ENCODE measurements at places on chromosomes 2 and 18.

- no peak for DNase-seq
These were observed 24.2 kb upstream of the TBR1 start for GRCh38 chr2:161391737-161392506.

- no peak for DNase-seq
These were observed 47.5 kb downstream of the ARID5A start for GRCh38 chr2:96584017-96584416.

DNA sequence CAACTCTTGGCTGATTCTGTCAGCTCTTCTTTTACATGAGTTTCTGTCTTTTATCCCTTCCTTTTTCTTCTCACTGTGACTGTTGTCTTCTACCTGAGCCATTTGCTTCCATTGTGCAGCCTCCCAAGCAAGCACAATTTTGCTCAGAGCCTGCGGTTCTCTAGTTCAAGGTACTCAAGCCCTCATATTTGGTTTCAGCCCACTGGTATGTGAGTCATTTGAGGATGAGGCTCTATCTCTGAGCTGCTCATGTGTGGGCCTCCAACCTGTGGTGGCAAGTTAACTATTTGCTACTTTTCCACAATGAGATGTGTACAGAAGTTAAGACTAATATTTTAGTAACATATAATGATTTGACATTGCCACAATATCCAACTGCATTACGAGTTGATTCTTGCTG lies 183.0 kb downstream of the PHLPP1 start:
- DNase-seq = no peak

DNA sequence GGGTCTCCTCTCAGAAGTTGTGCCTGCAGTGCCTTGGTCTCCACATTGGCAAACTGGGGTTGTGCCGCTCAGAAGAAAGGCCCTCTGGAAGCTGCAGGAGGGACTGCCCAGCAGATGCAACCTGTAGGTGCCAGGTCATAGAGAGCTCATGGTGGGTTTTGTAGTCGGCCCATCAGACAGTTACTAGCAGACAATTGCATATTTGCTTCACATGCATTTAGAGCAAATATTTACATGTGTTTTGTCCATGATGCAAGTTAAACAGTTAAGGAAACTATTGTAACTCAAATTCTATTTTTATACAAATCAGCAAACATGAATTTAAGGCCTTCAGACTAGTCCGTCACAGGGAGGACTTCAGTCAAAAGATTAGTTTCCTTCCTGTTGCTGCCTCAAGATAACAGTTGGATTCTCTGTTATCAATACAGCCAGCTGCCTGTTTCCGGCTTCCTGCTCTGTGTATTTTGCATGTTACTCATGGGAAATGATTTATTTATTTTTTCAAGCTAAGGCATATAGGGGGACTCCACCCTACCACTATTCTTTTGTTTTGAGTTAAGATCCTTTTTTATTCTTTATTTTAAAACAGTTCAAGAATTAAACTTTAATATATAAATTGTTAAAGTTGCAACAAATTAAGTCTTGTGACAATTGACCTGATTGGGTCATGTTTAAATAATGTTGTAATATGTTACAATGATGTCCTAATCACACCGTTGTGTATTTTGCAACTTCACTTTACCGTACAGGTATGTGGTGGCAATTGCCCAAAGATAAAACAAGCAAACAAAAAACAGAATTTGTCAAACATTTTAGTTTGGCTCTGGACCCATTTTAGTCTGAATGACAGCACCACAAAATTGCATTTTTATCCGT lies 133.5 kb downstream of the SPTBN1 start:
- DNase-seq = peak; percentile 39

DNA sequence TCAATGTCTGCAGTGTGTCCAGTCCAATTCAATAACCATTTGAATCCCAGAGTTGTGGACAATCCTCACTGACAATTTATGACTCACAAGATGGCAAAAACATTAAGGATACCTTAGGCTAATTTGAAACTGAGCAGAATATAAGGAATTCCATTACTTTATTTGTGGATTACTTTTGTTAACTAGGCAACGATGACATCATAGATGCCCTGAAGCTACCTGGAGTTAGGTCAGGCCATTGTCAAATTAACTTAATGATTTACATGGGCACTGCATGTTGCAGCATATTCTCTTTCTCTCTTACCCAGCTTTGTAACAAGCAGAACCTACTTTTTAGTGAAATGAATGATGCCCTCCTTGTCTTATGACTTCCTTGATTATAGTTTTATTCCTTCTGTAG lies 100.0 kb upstream of the CDCA7 start:
- DNase-seq = no peak

DNA sequence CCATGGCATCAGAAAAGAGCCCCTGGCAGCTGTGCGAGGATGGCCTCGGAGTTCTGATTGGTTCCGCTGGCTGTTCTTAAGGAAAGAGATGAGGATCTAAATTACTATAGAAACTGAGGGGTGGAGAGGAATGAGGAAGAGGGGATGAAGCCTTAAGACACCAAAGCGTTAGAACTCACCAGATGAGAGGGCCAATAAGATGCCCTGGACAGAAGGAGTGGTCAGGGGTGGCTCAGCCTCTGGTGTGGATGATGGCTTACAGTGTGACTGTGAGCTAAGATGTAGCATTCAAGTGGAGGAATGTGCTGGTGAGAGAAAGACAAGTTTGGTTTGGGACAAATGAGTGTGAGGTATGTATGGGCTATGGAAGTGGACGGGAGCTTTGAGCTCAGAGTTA lies 97.8 kb downstream of the ZFP36L2 start:
- DNase-seq = no peak

DNA sequence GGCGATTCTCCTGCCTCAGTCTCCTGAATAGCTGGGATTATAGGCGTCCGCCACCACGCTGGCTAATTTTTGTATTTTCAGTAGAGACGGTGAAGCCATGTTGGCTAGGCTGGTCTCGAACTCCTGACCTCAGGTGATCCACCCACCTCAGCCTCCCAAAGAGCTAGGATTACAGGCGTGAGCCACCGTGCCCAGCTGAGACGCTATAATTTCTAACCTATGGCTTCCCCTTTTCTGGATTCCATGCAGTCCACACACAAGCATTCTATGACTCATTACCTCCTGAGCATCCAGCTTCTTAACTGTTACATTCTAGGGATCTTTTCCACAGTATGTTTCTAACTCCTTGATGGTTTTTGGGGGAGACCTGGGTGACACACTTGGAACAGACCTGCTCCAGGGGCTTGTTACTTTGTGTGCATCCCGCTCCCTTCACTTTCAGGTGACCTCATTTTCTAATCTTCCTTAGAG lies 11.8 kb upstream of the KCMF1 start:
- no peak for DNase-seq

DNA sequence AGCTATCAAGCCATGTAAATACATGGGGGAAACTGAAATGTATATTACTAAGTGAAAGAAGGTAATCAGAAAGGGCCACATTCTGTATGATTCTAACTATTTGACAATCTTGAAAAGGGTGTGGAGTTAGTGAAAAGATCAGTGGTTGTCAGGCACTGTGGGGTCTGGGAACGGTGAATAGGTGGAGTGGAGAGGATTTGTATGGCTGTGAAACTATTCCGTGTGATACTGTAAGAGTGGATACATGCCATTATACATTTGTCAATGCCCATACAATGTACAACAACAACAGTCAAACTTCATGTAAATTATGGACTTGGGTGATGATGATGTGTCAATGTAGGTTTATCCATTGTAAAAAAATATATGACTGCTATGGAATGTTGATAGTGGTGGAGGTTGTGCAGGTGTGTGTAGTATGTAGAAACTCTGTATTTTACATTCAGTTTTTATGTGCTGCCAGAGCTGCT lies 1116.2 kb downstream of the SUCLG1 start:
- DNase-seq = no peak

- DNase-seq = no peak
These were observed 36.4 kb upstream of the PHLPP1 start for GRCh38 chr18:62678847-62679485.

DNA sequence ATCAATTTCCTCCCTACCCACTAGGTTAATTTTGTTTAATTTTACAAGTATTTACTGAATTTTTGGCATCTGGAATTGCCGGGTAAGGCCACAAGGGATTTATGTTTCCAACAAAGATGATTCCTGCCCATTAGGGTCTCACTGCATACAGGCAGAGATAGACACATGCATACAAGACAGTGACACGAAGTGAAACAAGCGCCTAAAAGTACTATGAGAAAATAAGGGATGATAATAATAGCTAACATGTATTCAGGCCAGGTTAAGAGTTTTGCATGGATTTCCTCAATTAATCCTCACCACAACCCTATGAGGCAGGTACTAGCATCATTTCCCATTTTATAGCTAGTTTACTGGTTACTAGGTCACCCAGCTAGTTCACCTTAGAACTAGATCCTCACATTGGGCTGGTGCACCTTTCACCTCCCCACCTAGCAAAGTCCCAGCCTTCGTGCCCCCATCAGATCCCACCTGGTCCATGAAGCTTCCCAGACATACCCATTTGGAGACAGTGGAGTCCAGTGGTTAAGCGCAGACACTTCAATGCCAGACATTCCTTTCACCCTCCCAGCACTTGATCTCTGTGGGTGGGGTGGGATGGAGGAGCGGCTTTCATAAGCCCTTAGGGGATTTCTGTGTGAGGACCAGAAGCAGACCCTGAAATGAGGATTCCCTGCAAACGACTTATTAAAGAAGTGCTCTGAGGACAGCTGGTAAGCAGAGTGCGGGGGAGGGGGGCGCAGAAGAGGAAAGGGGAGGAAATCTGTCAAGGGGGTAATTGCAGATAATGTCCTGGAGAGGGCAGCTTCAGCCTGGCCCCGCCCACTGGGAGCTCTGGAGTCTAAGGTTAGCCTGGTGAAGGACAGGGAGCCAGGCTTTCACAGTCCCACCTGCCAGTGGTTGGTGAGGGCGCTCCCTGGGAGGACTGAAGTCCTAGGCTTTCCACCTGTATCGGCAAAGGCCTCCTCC lies 5.8 kb upstream of the DGUOK start:
- DNase-seq = peak; percentile 6

DNA sequence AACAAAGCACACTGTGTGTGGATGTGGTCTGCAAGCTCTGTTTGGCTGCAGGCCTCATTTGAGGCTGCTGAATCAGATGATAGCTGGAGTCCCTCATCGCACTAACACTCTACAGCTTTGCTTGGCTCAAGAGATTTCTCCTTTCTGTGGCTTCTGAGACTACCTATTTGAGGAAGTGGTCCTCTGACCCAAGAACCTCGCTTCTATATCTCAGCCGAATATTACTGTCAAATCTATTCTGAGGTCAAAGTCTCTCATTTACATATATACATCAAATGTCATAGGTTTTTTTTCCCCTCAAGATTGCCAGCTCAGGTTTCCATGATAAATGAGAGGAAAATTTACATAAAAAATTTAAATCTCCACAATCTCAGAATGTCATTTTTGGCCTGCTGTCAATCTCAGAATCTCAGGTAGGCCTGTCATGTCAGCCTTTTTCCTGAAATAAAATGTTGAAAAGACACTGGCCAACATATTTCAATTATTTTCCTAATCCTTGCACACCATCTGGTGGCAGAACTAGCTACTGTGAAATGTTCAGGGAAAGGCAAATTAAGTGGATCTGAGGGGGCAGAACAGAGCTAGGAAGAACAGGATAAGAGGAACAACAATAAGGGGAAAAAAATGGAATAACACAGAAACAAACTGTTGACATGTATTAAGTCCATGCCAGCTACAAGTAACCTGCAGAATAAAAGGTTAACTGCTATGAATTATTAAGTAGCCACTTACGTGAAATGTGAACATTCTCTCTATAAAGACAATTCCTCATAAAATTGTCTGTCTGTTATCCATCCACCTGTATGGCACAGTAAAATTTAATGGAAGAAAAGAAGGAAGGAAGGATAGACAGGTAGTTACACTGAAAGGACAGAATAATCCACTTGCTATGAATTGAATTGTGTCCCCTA lies 39.3 kb downstream of the AP1S3 start:
- no peak for DNase-seq

GRCh38 chr2:6999211-6999877 lies 82.1 kb downstream of the RNF144A start:
- DNase-seq = no peak

DNA sequence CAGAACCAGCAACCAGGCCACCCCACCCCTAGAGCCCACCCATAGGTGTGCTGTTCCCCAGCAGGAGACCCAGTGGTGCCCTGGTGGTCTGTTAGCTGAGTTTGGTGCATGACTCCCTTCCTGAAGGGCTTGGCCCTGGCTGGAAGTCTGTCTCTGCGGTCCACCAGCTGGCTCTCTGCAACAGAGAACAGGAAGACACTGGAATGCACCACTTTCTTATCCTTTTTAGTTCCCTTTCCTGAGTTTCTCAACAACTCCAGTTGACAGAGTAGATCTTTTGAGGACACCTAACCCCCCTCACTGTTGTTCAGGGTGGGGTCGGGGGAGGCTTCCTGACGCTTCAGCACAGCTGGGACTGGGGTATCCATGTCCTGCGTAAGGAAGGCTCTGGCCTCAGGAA lies 11.9 kb upstream of the RPL37A start:
- DNase-seq = no peak

GRCh38 chr2:202479610-202480009 lies 103.5 kb downstream of the BMPR2 start:
- DNase-seq = no peak

- DNase-seq = no peak
These were observed 9.7 kb upstream of the CUL3 start for GRCh38 chr2:224594840-224595239.

DNA sequence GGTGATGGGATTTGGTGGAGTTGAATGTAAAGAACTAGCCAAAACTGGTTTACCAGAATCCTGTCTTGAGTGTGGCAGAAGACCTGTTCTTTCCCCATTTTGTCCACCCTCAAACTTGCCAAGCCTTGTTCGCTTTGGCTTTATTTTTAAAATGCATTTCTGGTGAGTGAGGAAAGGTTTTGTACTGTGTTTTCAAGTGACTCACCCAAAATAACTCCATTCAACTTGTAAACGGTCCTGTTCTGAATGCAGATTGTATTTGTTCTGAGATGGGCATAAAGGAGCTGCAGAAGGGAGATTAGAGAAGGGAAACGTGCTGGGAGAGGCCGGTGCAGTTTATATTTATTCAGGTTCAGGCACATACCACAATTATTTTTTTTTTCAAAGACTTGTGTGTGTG lies 5.3 kb upstream of the ITPRID2 start:
- no peak for DNase-seq

GRCh38 chr18:71784777-71785176 lies 759.4 kb downstream of the CBLN2 start:
- DNase-seq = no peak

- no peak for DNase-seq
These were observed 118.5 kb upstream of the SALL3 start for GRCh38 chr18:78861116-78861515.

DNA sequence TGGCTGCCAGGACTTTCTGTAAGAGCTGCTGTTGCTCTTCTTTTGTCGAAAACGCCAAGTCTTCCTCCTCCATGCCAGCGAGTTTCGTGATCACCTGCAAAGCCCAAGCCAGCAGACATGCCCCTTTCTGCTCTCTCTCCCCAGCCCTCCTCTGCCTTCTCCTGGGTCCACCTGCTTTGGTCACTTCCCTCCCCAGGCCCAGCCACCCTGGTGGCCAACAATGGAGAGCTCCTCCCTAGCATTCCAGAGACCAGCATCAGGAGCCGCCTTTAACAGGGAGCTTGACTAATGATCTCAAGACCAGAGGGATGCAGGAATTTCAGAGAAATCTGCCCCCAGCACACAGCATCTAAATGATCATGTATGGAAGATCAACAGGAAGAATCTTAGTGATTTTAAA lies 34.6 kb downstream of the ERCC3 start:
- DNase-seq = no peak
